NCI-H460 (cell line): ENCODE measurements at places on chromosomes 1 and 21. TPM values are rescaled to one million over a fixed set of nuclear protein-coding genes. Genes with fewer than 3 reads are reported as not detected.

DNA sequence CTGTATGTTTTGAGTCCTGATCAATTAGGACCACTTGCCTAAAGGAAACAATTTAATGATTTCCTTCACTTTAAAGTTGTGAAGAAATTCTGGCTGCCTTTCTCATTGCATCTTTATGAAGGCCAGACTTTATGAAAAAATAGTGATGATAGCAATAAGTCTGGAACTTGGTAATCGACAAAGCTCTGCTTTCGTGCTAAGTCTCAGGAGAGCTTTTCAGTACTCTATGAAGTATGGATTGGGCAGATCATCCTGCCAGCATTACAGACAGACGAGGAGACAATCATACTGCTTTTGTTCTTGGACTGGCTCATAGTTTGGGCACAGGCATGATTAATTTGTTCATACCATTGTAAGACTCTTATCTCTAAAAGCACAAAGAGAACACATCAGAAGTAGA, 45.5 kb upstream of the KCNJ15 start:
- DNase-seq = no peak

- DNase-seq = no peak
Measured at GRCh38 chr1:151312826-151313225, 14.4 kb downstream of the PI4KB start.

DNA sequence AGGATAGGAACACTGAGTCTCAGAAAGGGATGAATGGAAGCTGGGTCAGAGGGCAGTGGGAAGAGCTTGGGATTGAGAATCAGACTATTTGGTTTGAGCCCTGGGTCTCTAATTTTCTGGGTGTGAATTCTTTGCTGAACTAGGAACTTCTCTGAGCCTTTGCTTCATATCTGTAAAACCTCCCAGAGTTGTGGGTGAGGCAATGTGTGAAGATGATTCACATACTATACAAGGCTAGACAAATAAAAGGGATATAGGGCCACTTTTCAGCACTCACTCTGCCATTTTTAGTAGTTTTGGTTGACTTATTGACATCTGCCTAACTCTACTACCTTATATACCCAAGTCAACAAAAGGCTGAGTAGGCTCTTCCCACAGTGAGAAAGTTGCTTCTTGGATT, 77.7 kb upstream of the JUN start:
- DNase-seq = no peak

- DNase-seq = no peak
Measured at GRCh38 chr1:93501399-93501798, 53.5 kb downstream of the FNBP1L start.

DNA sequence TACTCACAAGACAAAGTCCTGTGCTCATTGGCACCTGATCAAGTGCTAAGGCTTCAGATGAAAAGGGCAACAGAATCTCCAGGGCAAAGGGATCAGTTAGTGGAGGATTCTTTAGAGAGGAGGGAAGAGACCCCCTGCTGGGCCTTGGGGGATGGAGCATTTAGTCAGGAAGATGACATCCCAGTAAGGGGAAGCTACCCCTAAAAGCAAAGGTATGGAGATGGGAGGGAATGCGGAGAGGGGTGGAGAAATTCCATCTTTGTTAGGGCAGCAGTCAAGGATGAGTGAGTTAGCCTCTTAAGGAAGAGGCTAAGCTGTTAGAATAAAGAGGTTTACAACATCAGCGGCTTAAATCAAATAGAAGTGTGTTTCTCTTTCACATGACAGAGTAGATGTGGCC, 67.4 kb downstream of the ST6GALNAC3 start:
- DNase-seq = no peak

- DNase-seq = no peak
Measured at GRCh38 chr1:223338811-223339746, 24.9 kb downstream of the SUSD4 start.

GRCh38 chr1:118338936-118339335, 153.9 kb upstream of the SPAG17 start:
- no peak for DNase-seq

DNA sequence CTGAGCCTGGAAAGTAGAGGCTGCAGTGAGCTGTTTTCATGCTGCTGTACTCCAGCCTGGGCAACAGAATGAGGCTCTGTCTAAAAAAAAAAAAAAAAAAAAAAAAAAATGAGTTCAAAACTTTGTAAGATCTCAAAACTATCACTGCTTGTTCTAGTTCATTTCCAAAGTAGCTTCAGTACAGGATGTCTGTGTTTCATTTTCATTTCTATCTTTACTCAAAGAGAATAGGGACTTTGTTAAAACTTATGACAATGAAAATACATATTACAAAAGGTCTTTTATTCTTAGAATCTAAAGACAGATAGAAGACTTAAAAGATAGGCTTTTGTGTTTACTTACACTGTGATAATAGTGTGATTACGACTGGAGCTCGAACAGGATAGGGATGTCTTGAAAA, 709.7 kb downstream of the ADGRL2 start:
- no peak for DNase-seq

GRCh38 chr1:82849460-82849859, 1048.7 kb downstream of the ADGRL2 start:
- DNase-seq = no peak

- DNase-seq = no peak
Measured at GRCh38 chr1:42981255-42981805, 22.7 kb upstream of the SLC2A1 start.

DNA sequence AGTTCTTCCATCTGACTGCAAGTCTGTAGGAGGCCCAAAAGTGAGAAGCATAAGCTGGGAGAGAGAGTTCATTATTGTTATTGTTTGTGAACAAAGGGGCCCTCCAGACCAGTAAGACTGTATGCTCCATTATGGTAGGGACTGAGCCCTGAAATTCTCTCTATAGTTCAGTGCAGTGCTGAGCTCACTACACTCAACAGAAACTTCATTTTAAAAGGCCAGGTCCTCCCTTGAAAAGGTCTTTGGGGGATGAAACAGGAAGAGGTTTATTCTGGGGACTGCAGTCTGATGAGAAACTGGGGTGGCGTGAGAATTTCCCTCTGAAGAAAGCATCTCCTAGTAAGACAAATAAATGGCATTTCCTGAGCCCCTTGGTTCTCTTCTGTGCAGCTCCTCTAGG, 5.5 kb upstream of the GATAD2B start:
- DNase-seq = no peak

DNA sequence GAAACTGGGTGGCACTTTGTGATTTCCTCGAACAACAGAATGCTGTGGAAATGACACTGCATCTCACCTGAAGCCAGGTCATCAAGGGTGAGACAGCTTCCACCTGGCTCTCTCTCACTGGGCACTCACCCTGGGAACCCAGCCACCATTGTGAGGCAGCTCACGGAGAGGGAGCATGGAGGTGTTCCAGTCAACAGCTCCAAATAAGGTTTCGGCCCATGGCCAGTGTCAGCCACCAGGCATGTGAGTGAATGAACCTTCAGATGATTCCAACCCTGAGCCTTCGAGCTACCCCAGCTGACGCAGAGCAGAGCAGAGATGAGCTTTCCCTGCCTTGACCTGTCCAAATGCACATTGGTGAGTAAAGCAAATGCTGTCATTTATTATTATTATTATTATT, 58.1 kb downstream of the SYDE2 start:
- DNase-seq = no peak

Gene OR2T2
- not detected in 2 replicates for total RNA-seq

Gene CADM3
- not detected in 2 replicates for total RNA-seq

Gene SLC26A9
- total RNA-seq = 0.02 and 0.06 TPM in 2 replicates

Gene C1orf105
- not detected in 2 replicates for total RNA-seq

Gene SPRR2F
- total RNA-seq = not detected in 2 replicates

Gene FTCD
- total RNA-seq = 0.22 TPM in 1 of 2 replicates, not detected in the other
